ENCODE measurements at places on chromosomes 16 and 17.

DNA sequence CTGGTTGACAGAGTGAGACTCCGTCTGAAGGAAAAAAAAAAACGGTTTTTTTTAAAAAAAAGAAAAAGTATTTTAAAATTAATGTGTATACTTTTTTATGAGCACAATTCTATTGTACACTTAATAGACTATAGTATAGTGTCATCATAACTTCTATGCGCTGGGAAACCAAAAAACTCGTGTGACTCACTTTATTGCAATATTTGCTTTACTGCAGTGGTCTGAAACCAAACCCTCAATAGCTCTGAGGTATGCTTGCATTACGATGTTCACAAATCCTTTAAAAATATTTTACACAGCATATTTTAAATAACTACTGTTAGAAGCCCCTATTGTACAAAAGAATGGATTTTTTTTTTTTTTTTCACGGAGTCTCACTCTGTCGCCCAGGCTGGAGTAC lies 12.4 kb upstream of the MAP2K6 start:
- DNase-seq: no peak

- DNase-seq: no peak
These were observed 3.7 kb downstream of the HPR start for GRCh38 chr16:72066747-72067146.

- DNase-seq: no peak
These were observed 1.6 kb upstream of the FBXL20 start for GRCh38 chr17:39402890-39403605.

GRCh38 chr16:86218479-86219170 lies 291.7 kb upstream of the FOXF1 start:
- DNase-seq: no peak

GRCh38 chr16:80667925-80668324 lies 127.1 kb downstream of the DYNLRB2 start:
- no peak for DNase-seq

DNA sequence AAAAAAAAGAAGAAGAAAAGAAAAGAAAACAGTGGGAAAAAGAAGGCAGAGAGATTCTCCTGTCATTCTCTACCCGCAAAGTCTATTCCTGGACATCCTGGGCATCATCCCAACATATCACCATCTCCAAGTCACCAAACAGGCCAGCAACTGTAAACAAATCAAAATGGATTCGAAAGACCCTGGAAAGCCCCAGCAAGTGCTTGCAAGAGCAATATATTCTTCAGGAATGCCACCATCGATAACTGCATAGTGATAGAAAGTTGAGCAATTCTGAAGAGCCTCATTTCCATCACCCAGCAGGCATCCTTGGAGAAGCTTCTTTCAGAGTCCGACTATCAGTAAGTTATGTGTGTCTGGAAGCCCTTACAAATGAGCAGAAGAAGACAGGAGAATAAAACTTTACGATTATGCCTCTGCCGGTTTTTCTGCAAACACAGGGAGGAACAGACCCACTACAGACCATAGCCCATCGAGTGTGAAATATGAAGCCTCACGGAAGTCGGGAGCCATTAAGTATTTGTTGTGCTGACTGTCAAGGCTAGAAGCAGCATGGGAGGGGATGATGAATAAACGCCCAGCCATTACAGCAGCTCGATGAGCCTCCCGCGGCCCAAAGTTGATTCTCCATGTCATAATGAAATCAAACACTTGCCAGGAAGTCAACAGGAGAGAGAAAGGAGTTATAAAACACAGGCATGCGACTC lies 64.5 kb upstream of the SEC14L1 start:
- DNase-seq: no peak

- no peak for DNase-seq
These were observed 109.3 kb downstream of the IRX3 start for GRCh38 chr16:54177052-54177861.

DNA sequence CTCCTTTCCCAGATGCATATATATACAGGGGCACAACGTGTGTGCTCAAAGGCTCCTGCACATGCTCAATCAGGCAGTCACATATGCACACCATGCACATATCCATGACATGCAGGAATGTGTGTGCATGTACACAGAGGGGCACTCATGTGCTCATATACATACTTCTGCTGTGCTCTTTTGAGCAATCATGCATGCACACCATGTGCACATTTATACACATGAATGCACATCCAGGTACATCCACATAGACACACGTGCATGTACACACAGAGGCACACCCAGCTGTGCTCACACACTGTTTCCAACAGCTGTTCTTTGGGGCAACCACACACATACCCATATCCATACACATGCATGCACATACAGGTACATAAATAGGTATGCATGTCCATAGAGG lies 165.3 kb downstream of the SALL1 start:
- DNase-seq: no peak

DNA sequence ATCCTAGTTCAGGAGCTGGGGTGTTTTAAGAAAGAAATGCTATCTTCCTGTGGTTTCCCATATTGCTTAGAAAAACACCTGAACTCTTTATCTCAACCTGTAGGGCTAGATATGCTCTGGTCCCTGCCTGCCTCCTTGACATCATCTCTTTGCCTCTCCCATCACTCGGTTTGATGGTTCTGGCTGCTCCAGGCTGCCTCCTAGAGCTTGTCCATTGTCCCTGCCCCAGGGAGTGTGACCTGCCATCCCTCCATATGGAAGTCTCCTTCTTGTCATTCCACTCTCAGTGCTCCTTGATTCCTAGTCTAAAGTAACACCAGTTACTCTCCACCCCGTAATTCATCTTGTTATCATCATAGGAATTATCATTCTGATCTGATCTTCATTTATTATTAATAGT lies 369.0 kb upstream of the EEF2KMT start:
- no peak for DNase-seq

DNA sequence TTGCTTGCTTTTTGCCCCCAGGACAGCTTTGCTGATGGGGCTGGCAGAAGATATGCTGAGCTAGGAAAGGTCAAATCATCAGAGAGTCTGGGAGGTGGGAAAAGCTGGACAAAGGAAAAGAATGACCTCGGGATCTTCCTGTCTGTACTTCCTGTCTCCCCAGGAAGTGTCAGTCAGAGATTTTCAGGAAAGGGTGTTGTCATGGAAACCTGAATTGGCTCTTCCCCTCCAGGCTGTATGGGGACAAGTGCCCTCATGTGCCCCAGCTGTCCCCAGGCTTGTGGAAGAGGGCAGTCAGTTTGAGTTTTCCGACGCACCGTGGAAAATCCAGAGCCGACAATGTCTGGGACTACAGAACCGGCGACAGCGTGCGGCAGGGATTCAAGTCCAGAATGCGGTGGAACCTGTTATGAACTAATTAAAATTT lies 122.7 kb upstream of the ZFHX3 start:
- DNase-seq: no peak

- no peak for DNase-seq
These were observed 1.8 kb upstream of the NSMCE1 start for GRCh38 chr16:27270349-27270748.

All from stimulated activated CD8-positive, alpha-beta memory T cell treated with anti-CD3 and anti-CD28 coated beads, Interleukin-7, amount 100 ng/mL, for 24 hours (primary cell).